ENCODE measurements at places on chromosomes 4 and X.

DNA sequence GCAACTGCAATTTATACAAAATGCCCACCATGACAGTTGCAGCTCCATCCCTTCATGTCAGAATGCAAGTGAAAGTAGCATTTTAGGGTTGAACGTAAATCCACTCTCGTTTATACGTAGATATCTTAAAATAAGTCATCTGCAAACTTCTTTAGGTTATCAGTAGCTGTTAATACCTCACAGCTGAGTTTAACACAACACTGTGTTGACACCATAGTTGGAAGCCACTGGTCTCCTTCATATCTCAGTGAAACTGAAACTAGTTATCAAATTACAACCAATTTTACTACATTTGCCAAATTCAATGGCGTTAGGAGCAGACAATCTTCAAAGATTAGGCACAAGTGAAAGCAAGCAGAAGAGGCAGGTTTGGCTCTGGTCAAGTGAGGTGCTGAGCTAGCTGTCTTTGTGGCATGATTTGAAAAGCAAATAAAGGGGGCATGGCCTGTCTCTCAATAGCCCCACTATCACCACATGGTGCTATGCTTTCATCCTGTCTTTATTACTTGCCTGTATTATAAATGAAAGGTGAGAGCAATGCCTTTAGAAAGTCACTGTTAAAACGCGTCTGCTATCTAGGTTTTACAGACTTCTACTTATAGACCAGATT is 12.3 kb downstream of the PPP3CA start:
- no peak for DNase-seq

DNA sequence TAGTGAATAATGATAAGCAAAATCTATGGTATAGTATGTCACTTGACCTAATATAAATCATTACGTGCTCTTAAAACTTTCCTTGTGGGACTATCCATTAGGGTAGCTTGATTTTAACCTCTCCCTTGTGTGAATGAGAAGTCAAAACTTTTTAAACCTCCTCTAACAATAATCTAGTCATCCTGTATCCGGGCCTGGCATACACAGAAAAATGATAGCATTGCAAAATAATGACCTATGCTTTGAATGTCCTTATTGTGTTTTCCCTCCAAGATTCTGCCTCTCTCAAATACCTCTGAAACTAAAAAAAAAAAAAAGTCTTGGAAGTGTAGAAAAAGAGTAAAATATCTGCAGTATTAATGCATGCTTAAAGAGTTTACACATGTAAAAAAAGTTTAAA is 250.0 kb upstream of the NDST3 start:
- no peak for DNase-seq

DNA sequence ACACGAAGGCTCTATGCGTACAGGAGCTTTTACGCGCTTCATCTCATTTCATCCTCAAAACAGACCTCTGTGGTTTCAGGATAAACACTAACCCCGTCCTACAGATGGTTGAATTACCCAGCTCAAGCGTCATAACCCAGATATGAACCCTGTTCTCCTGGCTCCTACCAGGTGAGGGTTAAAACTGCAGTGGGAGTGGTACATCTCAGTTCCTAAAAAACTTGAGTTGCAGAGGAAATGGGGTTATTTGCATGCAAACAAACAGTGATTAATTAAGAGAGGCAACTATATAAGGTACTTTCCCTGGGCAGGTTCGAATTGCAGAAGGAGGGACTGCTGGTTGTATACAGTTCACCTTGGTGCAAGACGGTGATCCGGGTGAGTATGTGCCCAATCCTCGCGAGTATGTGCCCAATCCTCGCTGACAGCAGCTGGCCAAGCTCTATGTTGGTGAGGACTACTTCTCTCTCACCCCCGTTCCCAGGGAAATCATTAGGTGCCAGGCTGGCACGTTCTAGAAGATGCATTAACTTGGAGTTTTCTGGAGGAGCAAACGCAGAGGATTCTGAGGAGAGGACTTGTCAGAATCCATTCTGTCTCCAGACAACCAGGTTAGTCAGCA is 72.6 kb downstream of the FHDC1 start:
- DNase-seq, result no peak

- no peak for DNase-seq
Observed at GRCh38 chrX:56219700-56220099, 12.5 kb upstream of the KLF8 start.

DNA sequence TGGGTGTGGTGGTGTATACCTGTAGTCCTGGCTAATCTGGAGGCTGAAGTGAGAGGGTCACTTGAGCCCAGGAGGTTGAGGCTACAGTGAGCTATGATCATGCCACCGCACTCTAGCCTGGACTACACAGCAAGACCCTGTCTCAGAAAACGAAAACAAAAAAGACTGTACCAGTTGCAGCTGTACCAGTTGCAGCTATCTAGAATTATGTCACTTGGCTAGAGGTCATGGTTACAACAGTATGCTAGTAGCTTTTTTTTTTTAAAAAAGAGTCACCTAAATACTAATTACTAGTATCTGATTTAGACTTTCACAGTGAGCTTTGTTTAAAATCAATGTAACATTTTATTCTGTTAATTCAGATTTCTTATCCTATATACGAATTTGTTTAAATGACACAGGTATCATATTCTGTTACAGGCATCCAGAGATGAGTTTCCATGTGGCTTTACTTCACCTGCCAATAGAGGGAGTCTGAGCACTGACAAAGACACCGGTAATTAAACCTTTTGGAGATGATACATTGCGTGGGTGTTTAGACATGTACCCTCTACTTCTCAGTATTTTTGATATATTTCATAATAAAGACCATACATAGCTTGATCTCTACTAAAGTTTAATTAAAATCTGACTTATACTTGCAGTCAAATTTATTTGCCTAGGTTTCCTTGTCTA is 100.2 kb upstream of the IL13RA1 start:
- DNase-seq, result peak; percentile 6

Measured in EL (cell line).